ENCODE measurements at places on chromosomes 1 and 21.

- no peak for DNase-seq
Observed at GRCh38 chr1:219039017-219039681, 134.5 kb upstream of the LYPLAL1 start.

- DNase-seq, result no peak
Observed at GRCh38 chr1:208135354-208135753, 108.8 kb downstream of the PLXNA2 start.

GRCh38 chr1:4794020-4794780 is 139.8 kb downstream of the AJAP1 start:
- no peak for DNase-seq

DNA sequence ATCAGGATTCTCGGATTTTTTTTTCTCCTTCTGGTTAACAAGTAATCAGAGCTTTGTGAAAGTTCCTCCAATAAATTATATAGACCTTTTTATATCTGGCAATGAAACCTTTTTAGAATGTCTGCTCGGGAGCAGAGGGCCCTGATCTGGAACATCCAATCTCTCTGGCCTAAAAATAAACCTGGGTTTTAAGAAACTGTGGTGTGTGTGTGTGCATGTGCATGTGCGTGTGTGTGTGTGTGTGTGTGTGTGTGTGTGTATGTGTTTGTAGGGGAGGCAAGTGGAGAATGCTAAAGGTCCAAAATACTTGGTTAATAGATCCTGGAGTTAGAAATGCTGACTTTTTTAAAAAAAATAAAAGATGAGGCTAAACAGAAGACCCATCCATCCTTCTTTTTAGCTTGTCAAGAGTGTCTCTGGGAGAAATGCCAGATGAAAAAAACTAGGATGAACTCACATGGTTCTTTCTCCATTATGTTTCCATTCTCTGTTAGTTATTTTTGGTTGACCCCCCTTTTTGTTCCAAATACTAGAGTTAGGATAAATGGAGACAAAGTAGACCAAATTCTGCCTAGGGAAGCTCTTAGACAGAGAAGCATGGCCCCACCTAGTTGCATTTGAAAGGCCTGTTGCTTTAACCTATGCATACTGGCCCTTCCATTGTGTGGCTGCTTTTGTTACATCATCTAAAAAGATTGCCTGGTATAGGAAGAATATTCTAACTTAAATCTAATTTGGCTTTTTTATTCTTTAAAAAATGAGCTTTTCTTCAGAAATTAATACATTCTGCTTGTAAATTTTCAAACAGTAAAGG is 175.9 kb downstream of the PAPPA2 start:
- no peak for DNase-seq

DNA sequence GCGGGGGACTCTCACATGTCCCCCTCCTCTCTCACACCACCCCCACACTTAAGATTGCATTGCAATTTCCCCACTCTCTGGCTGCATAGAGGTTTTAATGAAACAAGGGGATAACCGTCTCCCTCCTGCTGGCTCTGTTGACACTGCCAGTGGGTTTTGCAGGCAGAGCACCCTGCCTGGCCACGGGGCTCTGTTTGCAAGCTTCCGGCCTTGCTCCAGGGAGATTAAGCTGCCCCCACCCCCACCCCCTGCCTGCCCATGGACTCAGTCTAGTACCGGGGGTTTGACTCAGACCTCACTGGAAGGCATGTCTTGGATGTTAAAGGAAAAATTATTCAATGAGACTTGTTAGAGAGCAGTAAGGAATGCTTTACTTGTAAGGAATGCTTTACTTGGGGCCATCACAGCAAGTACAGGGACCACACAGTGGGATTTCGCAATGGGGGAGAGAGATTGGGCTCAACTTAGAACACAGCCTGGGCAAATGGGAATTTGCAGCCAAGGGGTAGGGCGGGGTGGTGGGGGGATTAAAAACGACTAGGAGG is 101.0 kb downstream of the AJAP1 start:
- DNase-seq, result no peak
